Cardiac ventricle fibroblast (primary cell): ENCODE measurements at places on chromosomes 7 and 10. TPM values are rescaled to one million over a fixed set of nuclear protein-coding genes. Genes with fewer than 3 reads are reported as not detected.

Gene COL26A1
- not detected in 2 replicates for total RNA-seq

Gene CRHR2
- total RNA-seq: not detected in 2 replicates

Gene GPER1
- 5.6 and 7.6 TPM in 2 replicates for total RNA-seq

Gene FOXP2
- total RNA-seq: 2.7 and 2.8 TPM in 2 replicates

Gene STEAP1B
- 1.1 and 1.8 TPM in 2 replicates for total RNA-seq

Gene LRRC61
- total RNA-seq: 0.49 and 1.6 TPM in 2 replicates

Gene TMEM213
- total RNA-seq: not detected in 2 replicates

Gene PON1
- not detected in 2 replicates for total RNA-seq
